ENCODE measurements at places on chromosomes 2 and 18.

DNA sequence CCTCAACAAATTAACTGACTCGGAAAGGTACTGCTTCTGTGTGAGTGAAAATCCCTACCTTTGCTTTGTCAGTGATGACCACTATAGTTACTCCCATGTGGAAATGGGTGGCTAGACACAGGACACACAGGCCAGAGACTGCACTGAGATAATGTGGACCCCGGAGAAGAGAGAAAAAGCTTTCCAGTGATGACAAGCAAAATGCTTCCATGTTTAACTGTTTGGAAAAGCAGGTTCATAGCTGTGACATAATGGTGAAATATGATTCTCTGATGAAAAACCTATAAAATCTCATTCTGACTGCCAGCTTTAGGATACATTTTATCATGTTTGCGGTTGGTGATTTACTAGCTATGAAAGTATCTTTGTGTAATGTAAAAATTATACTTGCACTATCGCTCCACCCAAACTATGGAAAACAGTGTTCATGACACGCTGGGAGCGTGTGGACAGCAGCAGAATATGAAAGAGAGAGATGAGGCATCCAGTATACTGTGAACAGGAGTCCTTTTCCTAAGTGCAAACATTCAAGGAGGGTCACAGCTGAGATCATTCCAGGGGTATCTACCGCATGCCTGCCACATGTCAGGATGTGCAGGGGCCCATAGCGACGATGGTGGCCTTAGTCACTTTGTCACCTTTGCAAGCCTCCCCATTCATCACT lies 782.7 kb upstream of the SOX11 start:
- no peak for DNase-seq

- no peak for DNase-seq
Observed at GRCh38 chr18:3219631-3220335, at the start of gene MYOM1. Gene MYOM1, minus strand, starts transcription at chr18:3219968. Its CDS starts 4,745 bp downstream, at chr18:3215223.

GRCh38 chr2:220076734-220077133 lies 449.3 kb downstream of the SLC4A3 start:
- DNase-seq, result no peak

DNA sequence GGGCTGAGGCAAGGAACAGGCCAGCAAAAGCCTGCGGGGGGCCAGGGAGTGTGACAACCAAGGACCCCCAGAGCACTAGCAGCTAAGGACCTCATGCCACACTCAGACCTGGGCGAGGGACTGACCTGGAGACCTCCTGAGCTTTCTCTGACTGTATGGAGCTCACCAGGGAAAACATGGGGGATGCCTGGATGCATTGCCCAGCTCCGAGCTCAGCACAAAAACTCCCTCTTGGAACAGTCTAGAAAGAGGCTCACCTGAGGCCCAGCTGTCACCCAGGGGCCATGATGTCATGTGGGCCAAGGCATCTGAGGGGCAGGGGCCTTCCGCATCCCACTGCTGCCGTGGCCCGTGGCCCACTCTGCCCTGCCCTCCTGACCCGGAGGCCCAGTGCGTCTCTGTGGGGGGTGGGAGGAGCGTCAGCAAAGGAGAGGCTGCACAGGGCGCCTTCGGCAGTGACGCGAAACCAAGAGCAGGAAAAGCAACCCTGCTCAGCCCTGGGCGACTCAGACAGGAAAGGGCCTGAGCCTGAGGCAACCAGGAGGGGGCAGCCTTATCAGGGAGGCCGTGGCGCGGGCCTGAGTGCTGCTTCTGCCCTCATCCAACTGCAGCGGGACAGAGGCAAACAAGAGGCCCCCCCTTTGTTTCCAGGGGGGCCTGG lies 57.3 kb upstream of the ALPP start:
- no peak for DNase-seq

DNA sequence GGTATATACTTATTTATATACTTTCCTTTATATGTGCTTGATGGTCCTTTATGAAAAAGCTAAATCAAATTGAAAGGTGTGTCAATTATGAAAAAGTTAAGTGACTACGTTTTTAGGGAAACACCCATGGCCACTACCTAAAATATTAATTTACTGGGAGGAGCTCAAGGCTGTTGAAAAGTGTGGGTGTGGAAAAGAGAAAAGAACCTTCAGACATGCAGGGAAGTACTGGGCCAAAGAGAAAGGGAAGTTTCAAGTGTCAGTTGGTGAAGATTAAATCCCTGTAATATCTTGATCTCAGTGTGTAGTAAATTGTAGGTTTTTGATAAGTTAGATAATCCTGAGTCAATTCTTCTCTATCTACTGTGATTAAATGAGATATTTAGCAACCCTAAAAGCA lies 6.2 kb upstream of the GKN1 start:
- no peak for DNase-seq

- no peak for DNase-seq
Observed at GRCh38 chr2:238645095-238645494, 202.8 kb upstream of the TWIST2 start.

DNA sequence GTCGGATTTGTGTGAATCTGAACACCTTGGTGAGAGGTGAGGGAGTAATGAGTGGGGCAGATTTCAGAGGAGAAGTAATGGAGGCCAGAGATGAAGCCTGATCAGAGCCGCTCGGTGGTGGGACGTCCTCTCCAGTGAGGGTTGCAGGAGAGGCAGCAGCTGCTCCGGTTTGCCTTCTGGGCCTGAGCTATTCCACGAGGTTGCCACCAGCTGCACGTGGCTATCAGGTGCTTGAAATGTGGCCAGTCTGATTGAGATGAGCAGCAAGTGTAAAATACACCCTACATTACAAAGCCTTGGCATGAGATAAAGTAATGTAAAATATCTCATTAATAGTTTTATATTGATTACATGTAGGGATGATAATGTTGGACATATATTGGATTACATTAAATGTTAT lies 10.8 kb upstream of the EFHD1 start:
- no peak for DNase-seq

- no peak for DNase-seq
Observed at GRCh38 chr2:164928101-164928673, 27.1 kb downstream of the SLC38A11 start.

- no peak for DNase-seq
Observed at GRCh38 chr2:111522231-111522768, 361.7 kb downstream of the ANAPC1 start.

DNA sequence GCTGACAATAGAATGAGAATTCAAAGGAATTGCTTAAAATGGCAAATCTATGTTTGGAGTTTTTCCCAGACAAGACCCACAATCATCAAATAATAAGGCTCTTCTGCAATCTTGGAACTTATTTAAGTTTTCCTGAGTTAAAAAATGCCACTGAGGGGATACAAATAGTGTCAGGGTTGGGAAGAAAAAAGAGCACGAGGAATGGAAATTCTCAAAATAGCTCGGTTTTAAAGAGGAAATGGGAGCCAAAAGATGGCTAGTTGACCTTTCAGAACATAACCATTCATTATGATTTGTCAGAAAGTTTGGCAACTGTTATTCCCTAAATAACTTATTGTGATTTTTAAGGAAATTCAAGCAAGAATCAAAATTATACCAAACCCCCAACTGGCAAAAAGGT lies 127.7 kb downstream of the RAPGEF4 start:
- no peak for DNase-seq

DNA sequence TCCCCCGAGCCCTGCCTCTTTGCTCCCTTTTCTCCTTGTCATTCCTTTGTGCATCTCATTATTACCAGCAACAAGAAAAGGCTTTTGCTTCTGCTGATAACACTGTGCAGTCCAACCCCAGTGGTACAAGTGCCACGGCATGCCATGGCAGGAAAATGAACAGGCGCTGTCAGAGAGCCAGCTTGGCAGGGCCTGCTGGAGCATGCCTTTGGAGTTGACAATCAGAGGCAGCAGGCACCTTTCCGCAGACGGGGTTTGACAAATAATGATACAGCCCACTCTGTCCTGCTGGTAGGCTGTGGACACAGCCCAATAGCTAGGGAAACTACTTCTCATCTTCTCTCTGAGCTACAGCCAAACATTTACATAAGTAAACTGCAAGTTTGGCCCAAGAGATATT lies 243.9 kb upstream of the LRRTM1 start:
- no peak for DNase-seq

DNA sequence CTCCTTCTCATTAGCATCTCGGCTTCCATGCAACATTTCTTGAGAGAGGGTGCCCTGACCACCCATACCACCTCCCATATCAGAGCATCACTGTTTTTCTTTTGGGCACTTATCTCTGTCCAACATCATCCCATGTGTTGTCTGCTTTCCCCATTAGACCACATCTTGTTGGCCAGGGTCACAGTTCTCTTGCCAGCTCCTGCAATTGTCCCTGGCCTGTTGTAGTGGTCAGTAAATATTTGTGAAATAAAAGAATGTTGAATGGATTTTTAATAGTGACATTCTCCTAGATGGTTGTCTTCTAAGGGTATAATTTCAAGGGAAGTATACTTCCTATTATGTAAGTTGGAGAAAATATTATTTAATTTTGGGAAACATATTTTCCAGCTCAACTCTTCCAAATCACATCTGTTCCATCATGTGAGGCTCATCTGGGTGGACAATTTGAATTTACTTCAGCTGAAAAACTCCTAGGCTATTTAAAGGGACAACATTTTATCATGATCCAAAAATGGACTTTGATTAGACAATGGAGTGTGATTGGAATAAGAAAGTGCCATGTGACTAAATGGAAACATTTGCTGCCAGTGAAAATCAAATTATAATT lies 83.0 kb downstream of the MOGAT1 start:
- DNase-seq, result no peak

- DNase-seq, result no peak
Observed at GRCh38 chr18:46668135-46668534, 11.1 kb upstream of the LOXHD1 start.

DNA sequence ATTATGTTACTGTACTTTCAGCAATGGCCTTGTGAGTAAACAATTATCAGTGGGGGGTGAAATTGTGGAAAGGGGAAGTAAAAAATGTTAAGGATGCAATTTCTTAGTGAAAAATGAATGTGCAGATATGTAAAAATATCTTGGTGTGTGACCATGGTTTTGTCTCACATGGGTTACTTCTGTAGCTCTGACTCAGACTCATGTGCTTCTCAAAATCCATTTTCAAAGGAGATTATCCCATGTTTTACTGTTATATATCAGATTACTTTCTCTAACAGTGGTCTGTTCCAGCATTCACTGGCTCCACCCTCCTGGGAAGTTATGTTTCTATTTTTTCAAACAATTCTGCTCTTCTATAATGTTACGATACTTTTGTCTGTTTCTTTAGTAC lies 298.2 kb upstream of the COL3A1 start:
- DNase-seq, result no peak

DNA sequence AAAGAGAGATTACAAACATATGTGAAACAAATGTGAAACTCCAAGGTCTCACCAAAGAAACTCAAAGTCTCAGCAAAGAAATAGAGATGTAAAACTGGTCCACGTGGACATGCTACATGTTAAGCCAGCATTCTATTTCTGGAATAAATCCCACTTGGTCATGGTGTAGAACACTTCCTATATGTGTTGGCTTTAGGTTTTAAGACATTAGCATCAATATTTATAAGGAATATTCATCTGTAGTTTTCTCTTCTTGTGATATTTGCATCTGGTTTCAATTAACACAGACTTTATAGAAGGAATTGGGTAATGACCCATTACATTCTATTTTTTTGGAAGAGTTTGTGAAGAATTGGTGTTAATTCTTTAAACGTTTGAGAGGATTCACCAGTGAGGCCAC lies 133.1 kb downstream of the COPS8 start:
- no peak for DNase-seq

DNA sequence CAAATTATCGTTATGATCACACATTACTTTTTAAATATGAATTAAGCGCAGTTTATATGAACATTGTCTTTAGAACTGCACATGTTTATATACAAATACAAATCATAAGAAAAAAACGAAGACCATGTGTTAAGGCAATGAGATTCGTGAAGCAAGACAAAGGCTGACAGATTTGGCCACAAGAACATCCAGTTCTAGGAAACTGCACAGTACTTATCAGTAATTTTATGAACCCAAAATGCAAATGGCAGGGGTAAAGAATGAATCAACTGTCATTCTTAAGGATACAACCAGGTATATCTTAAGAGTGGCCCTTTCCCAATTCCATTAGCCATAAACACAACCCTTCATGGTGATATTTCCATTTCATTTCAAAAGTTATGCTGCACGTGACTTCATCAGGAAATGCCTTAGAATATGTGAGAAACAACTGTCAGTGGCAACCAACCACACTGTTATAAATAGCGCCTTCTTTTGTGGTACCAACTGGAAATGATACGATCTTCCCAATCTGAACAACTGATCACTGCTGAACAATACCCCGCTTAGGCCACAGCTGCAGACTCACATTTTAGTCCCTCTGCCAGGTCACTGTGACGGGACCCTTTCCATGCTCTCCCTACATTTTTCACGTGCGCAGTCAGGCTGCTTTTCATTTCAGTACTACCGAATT lies 144.9 kb downstream of the L3MBTL4 start:
- no peak for DNase-seq

DNA sequence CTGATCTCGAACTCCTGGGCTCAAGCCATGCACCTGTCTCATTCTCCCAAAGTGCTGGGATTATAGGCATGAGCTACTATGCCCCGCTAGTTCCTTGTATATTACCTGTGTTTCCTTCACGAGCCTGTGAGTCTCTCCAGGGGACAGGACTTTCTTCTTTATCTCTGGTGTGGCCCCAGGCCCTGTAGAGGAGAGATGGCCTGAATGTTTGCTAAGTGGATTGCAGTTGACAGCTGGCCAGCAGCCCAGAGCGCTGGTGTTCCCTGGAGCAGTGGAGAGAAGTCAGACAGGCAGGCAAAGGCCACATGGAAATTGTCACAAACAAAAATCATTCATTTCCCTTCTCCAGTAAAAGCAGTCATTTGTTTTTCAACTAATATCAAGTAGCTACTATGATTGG lies 17.9 kb downstream of the LPIN1 start:
- no peak for DNase-seq

DNA sequence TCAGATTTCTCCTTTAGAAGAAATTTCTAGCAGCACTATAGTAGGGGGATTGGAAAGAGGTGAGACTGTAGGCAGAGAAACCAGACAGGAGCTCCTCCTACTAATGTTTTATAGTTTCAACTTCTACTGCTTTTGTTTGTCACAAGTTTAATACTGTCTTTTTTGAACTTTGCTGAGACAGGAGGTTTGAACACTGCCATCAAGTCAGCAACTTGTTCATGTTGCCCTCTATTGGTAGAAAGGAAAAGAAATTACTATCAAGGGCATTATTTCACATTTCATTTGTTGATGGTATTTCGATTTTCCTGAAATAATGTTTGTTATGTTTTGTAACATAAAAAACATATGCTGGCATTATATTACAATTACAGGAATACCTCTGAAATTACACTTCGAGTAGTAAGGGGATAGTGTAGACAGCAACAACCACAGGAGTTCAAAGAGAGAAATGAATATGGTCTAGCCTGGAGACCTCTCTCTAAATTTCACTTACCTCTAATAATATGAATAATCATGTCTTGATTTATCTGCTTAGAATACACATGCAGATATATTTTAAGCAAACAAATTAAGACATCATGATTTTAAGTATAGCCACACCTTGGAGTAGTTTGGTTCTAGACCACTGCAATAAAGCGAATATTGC lies 12.4 kb upstream of the CCDC88A start:
- no peak for DNase-seq

Measured in T-helper 9 cell (primary cell).